Neuronal stem cell (in vitro differentiated cells): ENCODE measurements at places on chromosomes 6 and 20.

DNA sequence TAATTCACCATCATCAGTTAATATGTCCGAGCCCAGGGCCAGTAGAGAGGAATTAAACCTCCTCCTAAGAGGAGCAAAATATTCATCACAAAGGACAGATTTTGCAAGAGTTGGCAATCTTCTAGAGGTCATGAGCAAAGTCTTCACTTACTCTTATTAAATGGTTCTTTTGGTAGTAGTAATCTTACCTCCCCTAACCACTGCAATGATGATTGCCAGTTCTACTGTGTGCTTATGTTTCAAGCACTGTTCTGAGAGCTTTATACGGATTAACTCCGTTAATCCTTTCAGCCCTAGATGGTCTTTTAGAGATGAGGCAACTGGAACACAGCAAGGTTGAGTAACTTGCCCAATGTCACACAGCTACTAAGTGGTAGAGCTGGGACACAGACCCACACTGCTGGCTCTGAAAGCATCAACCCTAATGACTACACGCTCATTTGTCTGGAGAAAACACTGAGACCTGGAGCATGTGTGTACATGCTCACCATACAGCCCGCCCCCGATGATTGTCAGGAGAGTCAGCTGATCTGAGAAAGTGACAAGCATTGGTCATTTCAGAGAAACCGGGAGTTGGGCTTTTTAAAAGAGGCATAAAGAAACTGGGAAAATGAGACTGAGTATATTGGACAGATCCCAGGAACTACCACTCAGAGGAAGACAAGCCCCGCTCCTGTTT, 276.0 kb downstream of the NRN1 start:
- H3K4me3 ChIP-seq, result no peak overlapping the region
- H3K36me3 ChIP-seq, result no peaks in the 10 kb centered on the region
- no peak overlapping the region for H3K27ac ChIP-seq
- H3K4me1 ChIP-seq, result peaks cover 8% of the 10 kb centered on the region
- DNase-seq, result no peak

GRCh38 chr20:37759052-37759553, 65.3 kb downstream of the CTNNBL1 start:
- DNase-seq, result no peak
- H3K36me3 ChIP-seq, result peaks cover 2% of the 10 kb centered on the region
- H3K27me3 ChIP-seq, result no peaks in the 10 kb centered on the region
- no peaks in the 10 kb centered on the region for H3K4me1 ChIP-seq

- H3K4me3 ChIP-seq, result peak overlapping the region; percentile 53
- no peak overlapping the region for H3K27ac ChIP-seq
- no peak for DNase-seq
- no peaks in the 10 kb centered on the region for H3K27me3 ChIP-seq
These were observed 43.5 kb upstream of the SLCO4A1 start for GRCh38 chr20:62598761-62599194.

- H3K27ac ChIP-seq, result no peak overlapping the region
- no peaks in the 10 kb centered on the region for H3K36me3 ChIP-seq
- H3K4me3 ChIP-seq, result no peak overlapping the region
- no peaks in the 10 kb centered on the region for H3K27me3 ChIP-seq
- no peaks in the 10 kb centered on the region for H3K4me1 ChIP-seq
These were observed 8.8 kb downstream of the CARMIL1 start for GRCh38 chr6:25287941-25288340.

DNA sequence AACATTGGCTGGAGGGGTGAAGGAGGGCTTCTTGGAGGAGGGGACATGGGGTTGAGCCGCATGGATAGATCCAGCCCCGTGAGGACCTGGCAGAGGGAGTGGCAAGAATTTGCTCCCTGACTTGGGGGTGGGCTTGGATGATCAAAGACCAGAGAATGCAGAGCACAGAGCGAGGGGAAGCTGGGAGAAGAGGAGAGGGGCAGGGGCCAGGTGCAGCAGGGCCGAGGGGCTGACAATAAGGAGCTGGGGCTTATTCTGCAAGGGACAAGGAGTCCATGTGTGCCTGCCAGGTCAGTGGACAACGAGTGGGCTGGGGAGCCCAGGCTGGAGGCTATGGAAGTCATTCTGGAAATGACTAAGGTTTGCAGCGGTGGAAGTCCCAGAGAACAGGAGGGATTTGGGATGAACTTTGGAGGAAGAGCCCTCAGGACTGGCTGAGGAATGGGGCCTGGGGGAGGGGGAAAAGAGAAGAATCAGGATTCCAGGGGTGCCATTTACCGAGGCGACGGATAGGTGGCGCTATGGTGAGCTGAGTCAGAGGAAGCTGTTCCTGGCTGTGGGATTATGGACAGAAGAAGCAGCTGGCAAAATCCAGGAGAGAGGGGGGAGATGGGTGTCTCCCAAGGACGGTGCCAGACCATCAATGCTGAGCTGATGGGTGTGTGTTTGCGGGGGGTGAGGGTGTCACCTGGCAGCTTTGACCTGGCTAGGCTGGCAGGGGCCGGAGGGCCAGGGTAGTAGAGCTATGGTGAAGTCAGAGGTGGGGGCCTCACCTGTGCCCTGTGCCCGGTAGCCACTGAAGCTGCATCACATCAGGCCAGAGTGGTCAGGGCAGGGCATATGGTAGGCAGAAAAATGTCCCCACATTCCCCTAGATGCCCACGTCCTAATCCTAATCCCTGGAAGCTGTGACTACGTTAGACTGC, 7.8 kb downstream of the KCNG1 start:
- H3K4me1 ChIP-seq, result peaks cover 3% of the 10 kb centered on the region
- no peak overlapping the region for H3K4me3 ChIP-seq
- DNase-seq, result peak; percentile 70
- H3K27ac ChIP-seq, result no peak overlapping the region

GRCh38 chr20:41837669-41838224, 219.6 kb upstream of the CHD6 start:
- H3K36me3 ChIP-seq, result no peaks in the 10 kb centered on the region
- no peaks in the 10 kb centered on the region for H3K27me3 ChIP-seq
- H3K27ac ChIP-seq, result no peak overlapping the region
- DNase-seq, result no peak

DNA sequence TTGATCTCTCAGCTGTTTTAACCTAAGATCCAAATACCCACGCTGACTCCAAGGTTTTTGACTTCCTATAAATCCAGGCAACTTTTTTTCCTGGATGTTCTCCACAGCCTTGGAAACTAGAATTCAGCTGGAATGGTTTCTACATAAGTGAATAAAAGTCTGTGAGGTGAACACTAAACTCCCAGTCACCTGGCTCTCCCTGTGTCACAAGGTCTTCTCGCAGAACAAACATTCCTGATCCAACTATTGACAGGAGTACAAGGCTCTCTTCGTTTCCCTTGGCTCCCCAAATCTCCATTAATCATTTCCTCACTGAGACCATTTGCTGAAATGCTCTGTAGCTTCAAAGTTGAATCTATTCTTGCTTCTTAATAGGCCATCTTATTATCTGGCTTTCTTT, 265.7 kb downstream of the ADGRG6 start:
- H3K36me3 ChIP-seq, result no peaks in the 10 kb centered on the region
- no peak overlapping the region for H3K27ac ChIP-seq
- no peaks in the 10 kb centered on the region for H3K27me3 ChIP-seq
- peaks cover 2% of the 10 kb centered on the region for H3K4me1 ChIP-seq
- DNase-seq, result no peak
- no peak overlapping the region for H3K4me3 ChIP-seq

DNA sequence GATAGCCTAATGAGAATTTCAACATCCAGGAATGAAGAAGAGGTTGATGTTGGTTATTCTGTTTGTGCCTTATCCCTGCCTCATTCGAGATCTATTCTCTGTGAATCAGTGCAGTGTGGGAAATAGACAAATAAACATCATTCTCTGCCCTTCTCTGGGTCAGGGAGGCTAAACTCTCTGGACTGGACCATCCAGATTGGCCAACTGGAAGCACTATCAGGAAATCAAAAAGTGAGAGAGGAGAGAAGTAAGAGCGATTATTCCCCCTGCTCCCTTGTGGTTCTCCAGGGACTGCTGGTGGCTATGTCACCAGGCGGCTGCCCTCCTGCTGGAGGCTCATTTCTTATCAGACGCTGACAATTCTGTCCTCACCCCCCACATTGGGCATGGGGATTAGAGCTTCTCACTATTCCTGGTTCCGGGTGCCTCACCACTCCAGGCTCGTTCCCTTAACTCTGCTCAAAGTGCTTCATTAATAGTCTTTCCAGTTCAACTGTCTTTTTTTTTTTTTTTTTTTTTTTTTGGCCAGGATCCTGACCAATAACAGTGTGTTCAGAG, 201.7 kb upstream of the RREB1 start:
- H3K27ac ChIP-seq, result no peak overlapping the region
- no peak for DNase-seq
- peaks cover 3% of the 10 kb centered on the region for H3K4me1 ChIP-seq

DNA sequence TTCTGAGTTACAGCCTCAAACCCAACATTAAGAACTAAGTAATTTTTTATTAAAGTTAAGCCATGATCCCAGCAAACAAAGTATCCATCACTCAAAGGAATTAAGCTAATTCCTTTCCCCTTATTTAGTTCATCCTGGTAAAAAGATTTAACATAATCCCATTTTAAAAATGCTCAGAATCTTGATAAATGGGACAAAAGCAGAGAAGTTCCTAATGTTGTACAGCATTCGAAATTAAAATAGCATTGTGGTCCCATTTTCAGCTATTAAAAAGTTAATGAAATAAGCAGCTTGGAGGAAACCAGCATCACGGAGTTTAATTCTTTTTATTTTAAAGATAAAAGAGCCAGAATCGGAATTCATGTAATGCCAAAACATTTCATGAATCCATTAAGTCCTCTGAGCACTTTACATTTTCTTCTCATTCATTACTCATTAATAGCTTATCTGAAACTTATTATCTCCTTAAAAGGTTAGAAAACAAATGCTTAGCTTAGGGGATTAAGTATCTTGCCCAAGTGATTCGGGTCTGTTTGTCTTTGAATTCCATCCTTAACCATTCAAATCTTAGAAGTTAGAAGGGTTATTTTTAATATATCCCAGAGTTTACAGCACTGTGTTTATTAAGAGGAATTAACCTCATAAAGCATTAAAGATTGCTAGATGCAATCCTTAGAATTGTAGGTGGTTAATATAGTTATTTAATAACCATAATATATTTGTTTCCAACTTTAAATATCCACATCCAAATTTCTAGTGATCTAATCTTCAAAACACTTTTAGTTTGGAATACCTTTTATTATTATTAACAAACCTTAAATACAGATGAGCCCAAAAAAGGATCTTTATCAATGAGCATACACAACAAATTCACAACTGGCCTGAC, 11.2 kb downstream of the RBM39 start:
- H3K4me3 ChIP-seq, result no peak overlapping the region
- H3K4me1 ChIP-seq, result no peaks in the 10 kb centered on the region
- DNase-seq, result no peak
- peaks cover 98% of the 10 kb centered on the region for H3K36me3 ChIP-seq
- H3K27ac ChIP-seq, result no peak overlapping the region

- H3K4me3 ChIP-seq, result no peak overlapping the region
- peaks cover 23% of the 10 kb centered on the region for H3K36me3 ChIP-seq
- H3K27ac ChIP-seq, result no peak overlapping the region
These were observed 10.7 kb downstream of the TMEM181 start for GRCh38 chr6:158570681-158570962.

DNA sequence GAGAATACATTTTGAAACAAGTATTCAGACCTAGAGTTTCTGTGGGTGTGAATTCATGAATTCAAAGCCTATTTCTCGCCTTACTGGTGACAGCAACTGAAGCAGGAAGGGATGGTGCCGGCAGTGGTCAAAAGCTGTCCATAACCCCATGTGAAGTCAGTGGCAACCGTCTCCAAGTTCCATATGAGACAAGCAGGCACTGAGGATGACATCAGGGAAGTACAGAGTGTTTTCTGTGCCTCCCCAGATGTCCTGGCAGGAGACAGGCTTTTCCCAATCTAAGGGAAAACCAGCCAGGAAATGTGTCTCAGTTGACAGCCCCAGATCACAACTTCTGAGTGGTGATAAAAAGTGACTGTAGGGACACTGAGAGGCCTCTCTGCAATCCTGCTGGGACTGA, 66.6 kb downstream of the HIVEP2 start:
- H3K27me3 ChIP-seq, result no peaks in the 10 kb centered on the region
- no peaks in the 10 kb centered on the region for H3K36me3 ChIP-seq
- no peak overlapping the region for H3K27ac ChIP-seq
- no peak overlapping the region for H3K4me3 ChIP-seq

GRCh38 chr20:47228654-47229053, 127.8 kb downstream of the ZMYND8 start:
- no peak overlapping the region for H3K4me3 ChIP-seq
- H3K4me1 ChIP-seq, result no peaks in the 10 kb centered on the region
- H3K36me3 ChIP-seq, result peaks cover 100% of the 10 kb centered on the region
- no peak for DNase-seq
- H3K27ac ChIP-seq, result no peak overlapping the region

GRCh38 chr6:45072016-45072415, 256.1 kb upstream of the RUNX2 start:
- H3K4me1 ChIP-seq, result no peaks in the 10 kb centered on the region
- DNase-seq, result no peak

DNA sequence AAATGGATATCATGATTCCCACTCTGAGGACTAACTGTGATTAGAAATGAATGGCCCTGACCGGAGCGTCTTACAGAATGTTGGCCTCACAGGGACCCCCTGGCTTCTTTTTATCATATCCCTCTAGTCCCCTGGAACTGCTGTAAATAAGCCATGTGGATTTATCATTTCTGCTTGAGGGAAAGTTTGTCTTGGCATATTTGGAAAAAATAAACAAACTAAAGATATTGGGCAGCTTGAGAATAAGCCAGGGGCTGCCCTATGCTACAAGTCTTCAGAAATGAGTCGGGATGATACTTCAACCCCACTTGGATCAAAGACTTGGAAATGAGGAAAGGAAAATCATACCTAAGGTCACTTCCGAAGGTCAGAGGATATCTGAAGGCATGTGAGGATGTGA, 179.1 kb downstream of the THBS2 start:
- H3K4me3 ChIP-seq, result no peak overlapping the region
- DNase-seq, result no peak
- H3K27ac ChIP-seq, result no peak overlapping the region

DNA sequence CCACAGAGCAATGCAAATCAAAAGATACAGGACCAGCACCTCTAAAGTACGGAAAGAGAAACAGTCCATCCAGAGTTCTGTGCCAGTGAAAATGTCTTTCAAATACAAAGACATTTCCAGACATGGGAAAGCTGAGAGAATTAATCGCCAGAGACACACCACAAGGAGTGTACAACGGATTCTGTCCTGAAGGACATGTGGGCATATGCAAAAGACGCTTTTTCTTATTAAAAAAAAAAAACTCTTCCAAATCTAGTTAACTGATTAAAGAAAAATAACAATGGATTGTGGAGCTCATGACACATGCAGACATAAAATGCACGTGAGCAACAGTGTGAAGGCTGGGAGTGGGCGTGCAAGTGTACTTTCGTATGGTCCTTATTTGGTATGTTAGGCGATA, 22.8 kb downstream of the KIF25 start:
- DNase-seq, result no peak
- no peak overlapping the region for H3K4me3 ChIP-seq
- H3K36me3 ChIP-seq, result no peaks in the 10 kb centered on the region

- H3K4me1 ChIP-seq, result no peaks in the 10 kb centered on the region
- no peak overlapping the region for H3K4me3 ChIP-seq
- no peaks in the 10 kb centered on the region for H3K27me3 ChIP-seq
- H3K27ac ChIP-seq, result no peak overlapping the region
- no peaks in the 10 kb centered on the region for H3K36me3 ChIP-seq
These were observed 7.4 kb upstream of the BPIFA3 start for GRCh38 chr20:33209789-33210188.
